Stimulated activated CD4-positive, alpha-beta T cell treated with anti-CD3 and anti-CD28 coated beads, Interleukin-4, amount 100 ng/mL, for 1 hour (primary cell): ENCODE measurements at places on chromosomes 13 and 19.
A peak's percentile ranks its signal among the peaks of the same experiment; 100 is the strongest.

DNA sequence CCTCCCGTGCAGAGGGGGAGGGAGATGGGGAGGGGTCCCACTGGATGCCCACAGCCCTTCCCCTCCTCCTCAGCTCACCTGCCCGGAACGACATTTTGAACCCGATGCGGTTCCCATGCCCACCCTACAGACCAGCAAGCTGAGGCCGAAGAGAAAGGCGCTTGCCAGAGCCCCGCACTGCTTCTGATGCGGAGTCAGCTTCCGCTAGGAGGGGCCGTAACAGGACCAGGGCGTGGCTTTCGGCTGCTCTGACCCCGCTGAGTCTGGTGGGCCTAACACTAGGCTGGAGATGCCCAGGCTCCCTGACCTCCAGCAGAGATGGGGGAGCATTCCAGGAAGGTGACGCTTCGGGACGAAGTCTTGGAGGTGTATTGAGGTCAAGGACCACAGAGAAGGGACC, 6.7 kb downstream of the ONECUT3 start:
- no peak for DNase-seq

DNA sequence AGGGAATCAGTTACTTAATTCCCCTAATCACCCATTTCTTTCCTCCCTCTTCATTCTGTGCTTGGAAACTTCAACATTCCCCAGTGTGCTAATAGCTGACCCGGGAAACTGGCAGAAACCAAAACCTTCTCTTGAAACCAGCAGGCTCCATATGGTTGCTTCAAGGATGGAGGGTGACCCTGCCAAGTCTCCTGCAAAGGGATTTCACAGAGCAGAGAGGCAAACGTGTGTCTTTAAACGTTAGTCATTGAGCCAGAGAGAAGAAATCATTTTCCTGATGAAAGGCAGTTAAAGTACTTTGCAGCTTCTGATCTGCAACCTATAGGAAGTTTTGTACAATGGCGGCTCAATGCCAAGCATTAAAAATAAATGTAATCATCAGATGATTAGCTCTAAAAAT, 220.9 kb downstream of the POU4F1 start:
- DNase-seq = no peak

GRCh38 chr19:42010245-42011126, 16.5 kb upstream of the ATP1A3 start:
- DNase-seq = no peak

DNA sequence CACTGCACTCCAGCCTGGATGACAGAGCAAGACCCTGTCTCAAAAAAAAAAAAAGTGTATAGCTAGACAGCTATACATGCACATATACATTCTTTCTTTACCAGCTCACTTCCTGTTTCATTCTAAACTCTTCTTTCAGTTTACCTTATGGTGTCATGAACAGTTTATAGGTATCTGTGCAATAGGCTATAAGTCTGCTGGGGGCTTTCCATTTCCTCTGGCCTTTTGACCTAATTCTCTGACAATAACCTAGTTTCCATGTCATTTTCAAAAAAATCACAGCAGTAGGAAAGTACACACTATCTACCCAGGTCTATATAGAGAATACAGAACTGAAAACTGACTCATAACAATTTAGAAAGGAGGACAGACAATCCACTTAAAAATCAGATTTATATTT, 24.4 kb upstream of the URAD start:
- DNase-seq = no peak

DNA sequence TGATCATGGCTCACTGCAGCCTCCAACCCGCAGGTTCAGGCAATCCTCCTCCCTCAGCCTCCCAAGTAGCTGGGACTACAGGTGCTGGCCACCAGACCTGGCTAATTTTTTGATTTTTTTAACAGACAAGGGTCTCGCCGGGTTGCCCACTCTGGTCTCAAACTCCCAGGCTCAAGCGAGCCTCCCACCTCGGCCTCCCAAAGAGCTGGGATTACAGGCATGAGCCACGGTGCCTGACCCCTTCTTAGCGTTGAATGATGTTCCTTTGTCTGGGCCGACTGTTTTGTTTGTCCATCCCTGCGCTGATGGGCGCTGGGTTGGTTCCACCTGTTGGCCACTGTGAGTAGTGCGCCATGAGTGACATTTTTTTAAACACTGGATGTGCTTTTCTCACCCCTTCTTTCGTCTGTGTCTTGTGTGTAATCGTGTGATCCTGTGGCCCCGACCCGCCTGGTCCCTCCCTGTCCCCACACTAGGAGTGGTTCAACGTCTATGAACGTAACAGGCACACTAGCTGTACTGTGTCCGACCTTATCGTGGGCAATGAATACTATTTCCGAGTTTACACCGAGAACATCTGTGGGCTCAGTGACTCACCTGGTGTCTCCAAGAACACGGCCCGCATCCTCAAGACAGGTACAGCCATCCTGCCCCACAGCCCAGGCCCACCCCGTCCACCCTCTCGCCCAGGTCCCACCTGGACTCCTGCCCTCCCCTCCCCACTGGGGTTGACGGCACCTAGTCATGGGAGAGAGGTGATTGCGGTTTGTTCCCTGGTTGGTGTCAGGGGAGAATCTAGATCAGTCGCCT, 15.0 kb upstream of the EMC10 start:
- DNase-seq = peak; percentile 55

- no peak for DNase-seq
These were observed 14.0 kb downstream of the XRCC1 start for GRCh38 chr19:43561139-43561970.

DNA sequence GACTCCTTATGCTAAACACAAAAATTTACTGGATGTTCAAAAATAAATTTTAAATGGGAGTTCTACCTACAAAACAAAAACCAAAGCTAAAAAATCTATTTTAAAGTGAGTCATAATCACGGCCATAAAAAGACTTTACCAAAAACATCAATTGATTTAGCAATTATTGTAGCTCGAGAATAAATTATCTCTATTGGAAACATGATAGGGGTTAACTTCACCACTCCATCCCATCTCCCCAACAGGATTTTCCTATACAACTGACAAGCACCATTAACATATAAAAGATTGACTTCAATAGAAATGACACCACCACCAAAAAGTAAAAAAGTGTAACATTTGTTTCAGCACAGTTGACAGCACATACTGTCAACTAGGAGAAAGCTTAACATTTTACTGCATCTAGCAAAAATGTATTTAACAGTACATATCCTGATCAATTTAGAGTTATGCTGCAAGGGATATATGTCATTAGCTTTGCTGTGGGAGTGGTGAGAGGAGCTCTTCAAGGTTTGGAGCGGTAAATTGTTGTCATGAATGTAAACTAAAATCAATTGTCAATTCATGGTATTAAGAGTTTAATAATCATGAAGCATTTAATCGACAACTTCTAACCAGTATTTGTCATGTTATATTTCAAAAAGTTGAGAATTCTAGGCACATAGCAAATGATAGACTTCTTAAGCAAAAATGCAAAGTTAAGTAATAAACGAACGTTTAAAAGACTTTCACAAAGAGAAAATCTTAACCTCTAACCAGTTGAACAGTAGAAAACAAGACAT, 3.8 kb downstream of the UBL3 start:
- no peak for DNase-seq

DNA sequence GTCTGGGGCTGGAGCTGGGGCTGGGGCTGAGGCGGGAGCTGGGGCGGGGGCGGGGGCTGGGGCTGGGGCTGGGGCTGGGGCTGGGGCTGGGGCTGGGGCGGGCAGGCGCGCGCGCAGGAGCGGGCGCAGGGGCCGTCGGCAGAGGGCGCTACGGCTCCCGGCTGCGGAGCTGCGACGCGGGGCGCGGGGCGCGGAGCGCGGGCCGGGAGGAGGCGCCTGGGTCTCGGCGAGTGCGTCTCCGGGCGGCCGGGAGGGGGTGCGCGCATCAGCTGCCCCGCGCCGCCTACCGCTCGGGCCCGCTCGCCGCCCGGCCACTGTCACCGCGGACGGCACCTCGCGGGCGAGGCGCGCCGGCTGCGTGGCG, 422 bp upstream of the MTUS2 start:
- DNase-seq = peak; percentile 60

- no peak for DNase-seq
These were observed 74.4 kb downstream of the ARHGAP35 start for GRCh38 chr19:46935066-46935663.

GRCh38 chr13:79834876-79835275, 353.9 kb downstream of the NDFIP2 start:
- no peak for DNase-seq

GRCh38 chr19:17830567-17831418, 9.5 kb upstream of the INSL3 start:
- DNase-seq = peak; percentile 50

DNA sequence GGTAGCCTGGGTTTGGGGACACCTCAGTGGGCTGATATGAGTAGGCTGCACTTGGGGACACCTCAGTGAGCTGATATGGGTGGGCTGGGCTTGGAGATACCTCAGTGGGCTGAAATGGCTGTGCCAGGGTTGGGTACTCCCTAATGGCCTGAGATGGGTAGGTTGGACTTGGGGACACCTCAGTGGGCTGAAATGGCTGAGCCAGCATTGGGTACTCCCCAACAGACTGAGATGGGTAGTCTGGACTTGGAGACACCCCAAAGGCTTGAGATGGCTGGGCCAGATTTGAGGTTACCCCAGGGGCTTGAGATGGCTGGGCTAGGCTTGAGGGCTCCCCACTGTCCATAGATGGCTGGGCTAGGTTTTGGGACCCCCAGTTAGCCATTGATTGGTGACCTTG, 12.1 kb downstream of the IQCN start:
- DNase-seq = no peak

- DNase-seq = no peak
These were observed 60.6 kb downstream of the NDFIP2 start for GRCh38 chr13:79541426-79542049.

DNA sequence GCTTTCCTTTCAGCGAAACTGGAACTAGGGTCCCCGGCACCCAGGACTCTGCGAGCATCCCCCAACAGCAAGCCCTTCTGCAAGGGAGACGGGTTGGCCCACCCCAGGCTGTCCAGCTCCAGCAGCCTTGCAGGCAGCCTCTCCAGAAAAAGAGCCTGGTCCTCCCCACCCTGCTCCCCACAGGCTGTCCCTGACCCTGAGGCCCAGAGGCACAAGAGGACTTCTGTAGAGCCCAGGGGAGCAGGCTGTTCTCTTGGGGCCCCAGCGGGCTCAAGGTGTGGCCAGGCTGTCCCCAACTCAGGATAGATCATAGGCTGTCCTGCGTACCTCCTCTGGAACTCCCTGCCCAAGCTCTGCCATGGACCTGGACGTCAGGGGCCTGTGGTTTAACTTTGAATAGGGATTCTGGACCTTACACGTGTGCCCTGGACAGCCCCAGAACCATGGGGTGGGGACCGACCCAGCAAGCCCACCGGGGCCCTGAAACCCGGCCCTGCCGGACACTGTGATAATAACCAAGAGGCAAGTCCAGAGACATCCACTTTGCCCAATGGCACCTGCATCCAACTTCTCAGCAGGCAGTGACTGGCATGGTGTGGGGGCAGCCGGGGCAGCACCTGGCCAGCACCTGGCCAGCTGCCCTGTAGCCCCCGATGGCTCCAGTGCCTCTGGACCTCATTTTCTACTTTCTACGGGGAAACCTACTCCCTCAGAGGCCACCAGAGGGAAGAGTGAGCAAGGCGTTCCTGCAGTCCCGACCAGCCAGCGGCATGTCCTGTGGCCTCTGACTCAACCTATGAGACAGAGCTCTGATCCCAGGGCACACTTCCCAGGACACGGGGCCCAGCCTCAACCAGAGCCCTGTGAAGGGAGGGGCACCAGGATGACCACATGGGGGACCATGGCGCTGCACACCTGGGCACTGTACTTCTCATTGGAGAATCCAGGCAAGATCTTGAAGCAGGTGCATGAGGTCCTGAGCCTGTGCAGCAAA, 50.9 kb upstream of the TPM4 start:
- no peak for DNase-seq

- no peak for DNase-seq
These were observed 41.2 kb downstream of the NFIX start for GRCh38 chr19:13036366-13036976.

GRCh38 chr13:46288570-46289259, 77.0 kb downstream of the LRRC63 start:
- no peak for DNase-seq

- no peak for DNase-seq
These were observed 41.4 kb upstream of the OBI1 start for GRCh38 chr13:78700121-78700910.

DNA sequence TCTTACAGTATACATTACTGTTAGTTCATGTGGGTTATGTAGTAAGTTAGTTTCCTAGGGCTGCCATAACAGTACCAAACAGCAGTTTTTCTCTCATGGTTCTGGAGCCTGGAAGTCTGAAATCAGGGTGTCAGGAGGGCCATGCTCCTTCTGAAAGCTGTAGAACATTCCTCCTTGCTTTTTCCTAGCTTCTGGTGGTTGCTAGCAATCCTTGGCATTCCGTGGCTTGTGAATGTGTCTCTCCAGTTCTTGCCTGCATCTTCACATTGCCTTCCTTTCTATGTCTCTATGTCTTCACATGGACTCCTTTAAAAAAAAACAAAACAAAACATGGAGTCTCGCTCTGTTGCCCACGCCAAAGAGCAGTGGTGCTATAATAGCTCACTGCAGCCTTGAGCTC, 95.4 kb downstream of the WDFY2 start:
- DNase-seq = no peak

GRCh38 chr13:100942742-100943141, 268.1 kb upstream of the TMTC4 start:
- DNase-seq = no peak

DNA sequence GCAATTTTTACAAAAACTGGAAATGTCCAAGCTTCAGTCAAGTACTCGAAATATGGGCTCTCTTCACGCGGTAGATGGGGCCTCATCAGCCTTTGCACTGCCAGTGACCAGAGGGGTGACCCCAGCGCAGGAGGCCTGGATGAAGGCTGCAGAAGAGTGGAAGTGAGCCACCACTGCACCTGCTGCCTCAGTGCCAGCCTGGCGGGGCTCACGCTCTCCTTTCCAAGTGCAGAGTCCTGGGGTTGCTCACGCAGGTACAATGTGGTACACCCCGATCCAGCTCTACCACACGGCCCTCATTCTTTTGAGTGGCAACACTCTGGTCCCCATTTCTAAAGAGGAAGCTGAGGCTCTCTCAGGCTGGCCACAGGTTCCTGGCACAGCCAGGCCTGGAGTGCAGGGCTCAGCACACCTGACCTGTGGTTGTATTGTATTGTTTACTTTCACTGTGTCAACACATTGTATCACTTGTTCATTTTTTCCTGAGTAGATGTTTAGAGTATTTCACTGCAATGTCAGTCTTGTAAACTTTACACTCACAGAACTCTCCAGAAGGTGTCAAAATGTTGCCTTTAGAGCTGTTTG, 97.3 kb upstream of the SOX1 start:
- no peak for DNase-seq

DNA sequence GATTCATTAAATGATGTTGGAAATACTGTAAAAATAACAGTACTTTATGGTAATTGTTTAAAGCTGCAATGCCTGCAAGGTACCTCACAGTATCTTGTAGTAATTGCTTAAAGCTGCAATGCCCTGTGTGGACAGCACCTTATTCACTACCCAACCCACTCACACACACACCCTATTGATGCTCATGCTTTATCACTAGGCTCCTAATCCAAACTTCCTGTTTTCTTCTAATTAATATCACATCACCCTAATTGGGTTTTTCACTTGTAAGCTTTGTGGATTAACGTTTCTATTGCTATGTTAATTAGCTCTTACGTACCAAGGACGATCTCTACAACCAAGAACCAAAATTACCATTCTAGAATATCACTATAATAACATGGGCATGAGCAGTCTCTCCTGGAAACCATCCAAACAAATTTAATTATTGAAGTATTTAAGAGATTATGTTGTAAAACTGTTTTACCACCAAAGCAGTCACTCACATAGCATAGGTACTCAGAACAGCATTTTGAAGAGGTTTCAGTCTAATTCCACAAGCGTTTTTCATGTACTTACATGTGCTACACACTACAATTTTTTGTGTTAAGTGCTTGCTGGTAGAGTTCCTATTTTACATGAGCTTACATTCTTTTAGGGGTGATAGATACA, 303.8 kb downstream of the PCDH9 start:
- DNase-seq = no peak
